Left ventricle myocardium inferior (tissue), 1 donor: ENCODE measurements at places on chromosomes 7 and 10. TPM values are rescaled to one million over a fixed set of nuclear protein-coding genes. Genes with fewer than 3 reads are reported as not detected.

MMD2 gene
- not detected for total RNA-seq

MEOX2 gene
- 7.7 TPM for total RNA-seq

SNX8 gene
- total RNA-seq, result 16.8 TPM

MAGI2 gene
- total RNA-seq, result 4.5 TPM

PCDH15 gene
- 0.19 TPM for total RNA-seq

DNA sequence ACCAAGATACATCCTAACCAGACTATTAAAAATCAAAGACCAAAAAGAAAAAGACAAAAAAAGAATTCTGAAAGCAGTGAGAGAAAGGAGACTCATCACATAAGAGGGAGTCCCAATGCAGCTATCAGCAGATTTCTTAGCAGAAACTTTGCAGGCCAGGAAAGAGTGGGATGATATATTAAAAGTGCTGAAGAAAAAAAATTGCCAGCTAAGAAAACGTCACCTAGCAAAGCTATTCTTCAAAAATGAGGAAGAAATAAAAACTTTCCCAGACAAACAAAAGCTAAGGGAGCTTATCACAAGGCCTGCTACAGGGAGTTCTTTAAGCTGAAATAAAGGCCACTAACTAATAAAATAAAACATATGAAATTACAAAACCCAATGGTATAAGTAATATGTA is 40.5 kb upstream of the CDK6 start:
- no peak for DNase-seq

GRCh38 chr7:21960922-21961321 is 15.2 kb upstream of the CDCA7L start:
- no peak for DNase-seq

GRCh38 chr10:91909117-91909677 is at the start of gene FGFBP3:
FGFBP3 (minus strand) TSS chr10:91909486; CDS start chr10:91908969, 517 bp downstream.
- no peak for DNase-seq

DNA sequence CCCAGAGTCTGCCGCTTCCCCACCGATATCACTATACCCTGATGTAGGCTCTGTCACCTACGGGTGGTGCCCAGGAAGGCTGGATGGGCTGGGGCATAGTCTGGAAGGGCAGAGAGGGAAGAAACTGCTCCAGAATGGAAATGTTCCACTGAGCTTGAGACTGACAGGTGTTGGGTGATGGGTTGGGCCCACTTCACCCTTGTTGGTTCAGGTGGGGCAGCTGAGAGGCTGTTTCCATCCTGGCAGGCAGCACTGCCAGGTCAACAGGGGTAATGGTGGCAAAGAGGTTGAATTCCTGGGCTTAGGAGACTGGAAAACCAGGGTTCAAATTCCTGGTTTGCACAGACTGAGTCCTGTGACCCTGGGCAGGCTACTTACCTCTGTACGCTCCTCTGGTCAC is 28.5 kb upstream of the FRAT2 start:
- DNase-seq, result no peak

- DNase-seq, result no peak
Measured at GRCh38 chr7:90764848-90765570, 168.9 kb downstream of the CDK14 start.

GRCh38 chr10:49688261-49688846 is 8.9 kb downstream of the C10orf53 start:
- DNase-seq, result no peak

GRCh38 chr7:138015096-138015495 is 13.2 kb upstream of the CREB3L2 start:
- no peak for DNase-seq

DNA sequence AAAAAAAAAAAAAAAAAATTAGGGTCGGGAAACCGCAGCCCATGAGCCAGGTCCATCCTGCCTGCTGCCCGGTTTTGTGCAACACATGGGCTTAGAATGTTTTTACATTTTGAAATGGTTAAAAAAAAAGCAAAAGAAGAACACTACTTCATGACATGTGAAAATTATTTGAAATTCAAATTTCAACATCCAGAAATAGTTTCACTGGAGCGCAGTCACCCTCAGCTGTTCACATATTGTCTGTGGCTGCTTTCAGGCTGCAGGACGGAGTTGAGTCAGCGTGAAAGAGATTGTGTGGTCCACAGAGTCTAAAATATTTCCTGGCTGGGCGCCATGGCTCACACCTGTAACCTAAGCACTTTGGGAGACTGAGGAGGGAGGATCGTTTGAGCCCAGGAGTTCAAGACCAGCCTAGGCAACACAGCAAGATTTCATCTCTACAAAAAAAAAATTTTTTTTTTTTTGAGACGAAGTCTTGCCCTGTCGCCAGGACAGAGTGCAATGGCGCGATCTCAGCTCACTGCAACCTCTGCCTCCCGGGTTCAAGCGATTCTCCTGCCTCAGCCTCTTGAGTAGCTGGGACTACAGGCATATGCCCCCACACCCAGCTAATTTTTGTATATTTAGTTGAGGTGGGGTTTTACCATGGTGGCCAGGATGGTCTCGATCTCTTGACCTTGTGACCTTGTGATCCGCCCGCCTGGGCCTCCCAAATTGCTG is 63.9 kb upstream of the ECHDC3 start:
- DNase-seq, result no peak

- no peak for DNase-seq
Measured at GRCh38 chr7:154919344-154920225, 83.3 kb downstream of the PAXIP1 start.

DNA sequence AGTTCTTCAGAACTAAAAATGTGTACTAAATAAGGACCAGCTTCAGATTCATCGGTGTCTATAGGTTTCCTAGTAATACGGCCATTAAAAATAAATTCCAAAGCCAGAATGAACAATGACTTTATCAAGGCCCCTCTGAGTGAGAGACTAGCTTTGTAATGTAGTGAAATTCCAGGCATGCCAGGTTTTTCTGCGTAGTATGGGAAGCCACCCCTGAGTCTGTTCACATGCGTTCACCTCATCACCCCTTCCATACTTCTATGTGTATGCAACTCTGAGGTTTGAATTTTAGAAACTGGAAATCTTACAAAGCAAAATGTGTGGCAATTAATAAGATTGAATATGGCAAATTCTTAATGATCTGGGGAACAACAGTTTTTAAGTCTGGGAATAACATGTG is 24.5 kb downstream of the RNF32 start:
- DNase-seq, result no peak

GRCh38 chr7:91082852-91083495 is 181.3 kb upstream of the FZD1 start:
- DNase-seq, result no peak

GRCh38 chr7:99806839-99807478 is 20.9 kb upstream of the CYP3A43 start:
- no peak for DNase-seq

DNA sequence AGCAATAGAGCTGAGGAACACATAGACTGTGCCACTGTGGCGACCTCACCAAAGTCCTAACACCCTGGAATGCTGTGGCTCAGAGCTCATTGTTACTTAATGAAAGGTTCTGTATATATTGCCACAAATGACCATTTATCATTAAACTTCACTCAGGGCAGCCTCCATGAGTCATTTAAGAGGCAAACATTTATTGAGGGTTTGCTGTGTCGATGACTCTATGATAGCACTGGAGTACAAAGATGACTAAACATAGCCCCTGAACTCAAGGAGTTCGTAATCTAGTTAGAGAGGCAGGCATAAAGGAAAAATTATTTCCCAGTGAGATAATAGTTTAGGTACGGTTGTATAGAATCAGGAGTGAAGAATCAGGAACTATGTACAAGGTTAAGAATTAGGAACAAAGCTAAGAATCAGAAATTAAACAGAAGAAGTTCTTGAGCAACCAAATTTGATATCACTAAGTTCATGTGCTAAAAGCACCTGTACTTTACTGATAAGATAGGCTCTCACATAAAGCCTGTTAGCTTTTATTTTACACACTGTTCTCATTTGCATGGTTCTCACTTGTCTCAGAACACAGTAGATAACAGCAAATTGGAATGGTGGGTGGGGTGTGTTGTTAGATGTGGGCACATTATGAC is 7.9 kb downstream of the ENTPD7 start:
- DNase-seq, result no peak
